ENCODE measurements at places on chromosomes 13 and 19.

GRCh38 chr13:104534847-104535246 lies 1468.6 kb upstream of the SLC10A2 start:
- no peak for DNase-seq

DNA sequence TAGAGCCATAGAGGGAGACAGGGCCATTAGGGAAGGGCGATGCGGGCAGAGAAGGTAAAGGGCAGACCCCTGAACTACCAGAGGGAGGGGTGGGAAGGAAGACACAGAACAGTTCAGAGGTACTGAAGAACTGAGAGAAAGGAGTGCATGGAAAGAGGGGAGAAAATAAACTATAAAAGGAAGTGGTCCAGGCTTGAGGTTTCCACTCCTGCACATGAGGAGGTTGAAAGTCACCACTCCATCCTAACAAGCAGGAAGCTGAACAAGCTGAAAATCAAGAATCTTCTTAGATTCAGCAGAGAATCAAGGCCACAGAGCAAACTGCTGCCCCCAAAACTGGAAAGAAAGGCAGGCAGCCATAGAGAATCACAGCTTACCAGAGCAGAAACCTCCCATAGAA lies 45.1 kb downstream of the MIPEP start:
- DNase-seq = no peak

DNA sequence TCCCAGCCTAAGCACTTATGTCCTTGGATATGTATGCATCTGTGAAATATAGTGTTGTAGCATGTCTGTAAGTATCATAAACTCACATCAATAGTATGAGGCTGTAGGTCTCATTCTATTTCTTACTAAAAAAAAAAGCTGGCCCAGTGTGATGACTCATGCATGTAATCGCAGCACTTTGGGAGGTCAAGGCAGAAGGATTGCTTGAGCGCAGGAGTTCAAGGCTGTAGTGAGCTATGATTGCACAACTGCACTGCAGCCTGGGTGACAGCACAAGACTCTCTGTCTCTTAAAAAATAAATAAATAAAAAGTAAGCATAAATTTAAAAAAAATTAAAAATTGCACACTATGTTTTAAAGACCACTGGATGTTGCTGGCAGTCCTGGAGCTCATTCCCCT lies 79.1 kb upstream of the SPATA13 start:
- DNase-seq = no peak

DNA sequence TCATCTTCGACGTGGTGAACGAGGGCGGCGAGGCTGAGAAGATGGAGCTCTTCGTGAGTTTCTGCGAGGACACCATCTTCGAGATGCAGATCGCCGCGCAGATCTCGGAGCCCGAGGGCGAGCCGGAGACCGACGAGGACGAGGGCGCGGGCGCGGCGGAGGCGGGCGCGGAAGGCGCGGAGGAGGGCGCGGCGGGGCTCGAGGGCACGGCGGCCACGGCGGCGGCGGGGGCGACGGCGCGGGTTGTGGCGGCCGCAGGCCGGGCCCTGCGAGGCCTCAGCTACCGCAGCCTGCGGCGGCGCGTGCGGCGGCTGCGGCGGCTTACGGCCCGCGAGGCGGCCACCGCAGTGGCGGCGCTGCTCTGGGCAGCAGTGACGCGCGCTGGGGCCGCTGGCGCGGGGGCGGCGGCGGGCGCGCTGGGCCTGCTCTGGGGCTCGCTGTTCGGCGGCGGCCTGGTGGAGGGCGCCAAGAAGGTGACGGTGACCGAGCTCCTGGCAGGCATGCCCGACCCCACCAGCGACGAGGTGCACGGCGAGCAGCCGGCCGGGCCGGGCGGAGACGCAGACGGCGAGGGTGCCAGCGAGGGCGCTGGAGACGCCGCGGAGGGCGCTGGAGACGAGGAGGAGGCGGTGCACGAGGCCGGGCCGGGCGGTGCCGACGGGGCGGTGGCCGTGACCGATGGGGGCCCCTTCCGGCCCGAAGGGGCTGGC lies 52.6 kb downstream of the MAP4K1 start:
- no peak for DNase-seq

GRCh38 chr19:31913103-31913661 lies 432.2 kb upstream of the ZNF507 start:
- DNase-seq = no peak

DNA sequence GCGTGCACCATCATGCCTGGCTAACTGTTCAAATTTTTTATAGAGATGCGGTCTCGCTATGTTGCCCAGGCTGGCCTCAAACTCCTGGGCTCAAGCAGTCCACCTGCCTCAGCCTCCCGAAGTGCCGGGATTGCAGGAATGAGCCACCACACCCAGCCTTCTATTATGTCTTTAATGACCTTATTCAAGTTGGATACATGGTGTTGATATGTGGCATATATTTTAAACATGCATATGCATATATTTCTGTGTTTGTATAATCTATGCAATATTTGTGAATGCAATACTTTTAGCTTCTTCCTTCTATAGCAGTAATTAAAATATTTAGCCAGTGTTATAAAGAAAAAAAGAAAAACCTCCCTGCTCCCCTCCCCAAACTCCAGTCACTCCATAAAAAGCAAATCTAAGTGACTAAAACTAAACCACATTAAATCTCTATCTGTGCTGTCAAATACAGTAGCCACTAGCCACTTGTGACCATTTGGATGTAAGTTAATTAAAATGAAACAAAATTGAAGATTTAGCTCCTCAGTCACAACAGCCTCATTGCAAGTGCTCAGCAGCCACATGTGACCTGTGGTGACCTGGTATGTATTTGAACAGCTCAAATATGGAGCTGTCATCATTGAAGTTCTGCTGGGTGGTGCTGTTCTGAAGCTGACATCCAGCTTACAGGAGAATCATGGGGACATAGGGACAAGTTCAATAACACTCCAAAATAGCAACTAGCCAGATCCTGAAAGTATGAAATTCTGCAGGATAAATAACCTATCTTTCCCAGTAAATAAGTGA lies 27.4 kb downstream of the FCGBP start:
- DNase-seq = no peak

GRCh38 chr19:29812080-29812880 lies 489 bp downstream of the CCNE1 start:
- DNase-seq = no peak
